OCI-LY7 (cell line): ENCODE measurements at places on chromosomes 12 and 14. TPM values are rescaled to one million over a fixed set of nuclear protein-coding genes. Genes with fewer than 3 reads are reported as not detected.

GRCh38 chr12:89589753-89590152, 63.9 kb upstream of the POC1B start:
- DNase-seq = no peak

DNA sequence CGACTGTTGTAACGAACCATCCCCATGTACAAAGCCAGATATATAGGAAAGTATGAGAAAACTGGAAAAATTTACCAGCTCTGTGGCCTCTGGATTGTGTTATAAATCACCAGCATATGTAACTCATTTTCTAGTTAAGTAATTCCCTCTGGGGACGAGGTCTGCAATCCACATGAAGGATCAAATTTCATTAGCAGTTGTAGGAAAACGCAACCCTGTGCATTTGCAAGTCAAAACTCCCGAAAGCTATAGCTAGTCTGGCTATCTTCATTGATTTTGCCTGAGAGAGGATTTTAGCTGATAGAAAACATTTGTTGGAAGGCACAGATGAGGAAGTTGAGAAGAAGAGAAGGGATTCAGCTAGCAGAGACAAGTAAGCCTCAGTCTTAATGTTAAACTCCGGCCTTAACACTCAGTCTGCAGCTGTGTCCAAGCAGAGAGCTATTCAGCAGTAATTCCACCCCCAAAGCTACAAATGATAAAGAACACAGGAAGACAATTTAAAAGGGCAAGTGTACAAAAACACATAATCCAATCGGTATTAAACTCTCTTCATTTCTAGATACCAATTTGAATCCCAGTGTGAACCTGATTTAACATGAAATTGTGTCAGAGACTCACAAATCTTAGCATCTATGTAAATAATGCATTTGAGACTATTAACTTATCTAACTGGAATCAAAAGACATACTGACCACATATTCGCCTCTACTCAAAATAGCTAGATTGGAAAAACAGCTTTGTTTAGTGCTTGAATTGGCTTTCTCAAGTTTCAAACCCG, 54.2 kb upstream of the CERS5 start:
- peak; percentile 67 for DNase-seq

GRCh38 chr14:64194404-64194803, 99.8 kb downstream of the ESR2 start:
- DNase-seq = no peak

- DNase-seq = no peak
Measured at GRCh38 chr12:63325757-63326156, 174.8 kb upstream of the AVPR1A start.

DNA sequence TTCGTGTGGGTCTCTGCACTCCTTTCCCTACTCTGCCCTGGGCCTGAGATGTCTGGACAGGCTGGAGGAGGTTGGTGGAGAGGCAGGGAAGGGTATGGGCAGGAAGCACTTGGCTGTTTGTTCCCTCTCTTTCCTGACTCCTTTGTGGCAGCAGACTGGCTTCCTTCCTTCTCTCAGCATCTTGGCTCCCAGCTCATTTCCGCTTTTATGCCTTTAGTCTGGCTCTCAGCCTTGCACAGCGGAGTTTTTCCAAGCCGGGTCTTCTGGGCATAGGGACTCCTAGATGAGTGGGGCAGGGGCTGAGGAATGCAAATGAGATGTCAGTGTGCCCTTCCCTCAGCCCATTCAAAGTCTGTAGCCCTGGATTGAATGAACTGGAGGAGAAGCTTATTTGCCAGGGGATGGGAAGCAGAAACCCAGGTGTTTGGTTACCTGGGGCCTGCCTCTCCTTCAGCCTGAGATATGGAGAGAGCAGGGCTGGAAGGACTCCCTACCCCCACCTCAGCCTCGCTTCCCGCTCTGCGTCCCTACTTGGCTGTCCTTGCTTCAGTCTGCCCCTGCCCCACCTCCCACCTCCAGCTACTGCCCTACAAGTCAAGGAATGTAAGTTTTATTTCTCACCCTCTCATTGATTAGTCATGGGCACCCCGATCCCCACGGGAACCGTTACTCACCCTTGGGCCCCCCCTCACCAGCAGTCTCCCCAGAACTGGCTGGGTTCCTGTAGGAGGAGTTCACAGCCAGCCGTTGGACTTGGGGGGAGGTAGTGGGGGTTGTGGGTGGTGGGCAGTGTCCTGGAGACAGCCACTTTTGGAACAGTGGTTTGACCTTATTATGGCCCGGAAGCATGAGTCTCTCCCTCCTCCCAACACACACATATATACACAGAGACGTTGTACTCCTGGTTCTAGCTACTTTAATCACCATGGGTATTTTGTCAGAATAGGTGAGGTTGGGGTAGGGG, 9.3 kb upstream of the ITGA5 start:
- no peak for DNase-seq

The P2RX7 gene
- 0.26 and 0.48 TPM in 2 replicates for total RNA-seq

GRCh38 chr12:113116875-113117274, 18.7 kb downstream of the RASAL1 start:
- no peak for DNase-seq

The PLXNC1 gene
- total RNA-seq = 8.0 and 9.1 TPM in 2 replicates

DNA sequence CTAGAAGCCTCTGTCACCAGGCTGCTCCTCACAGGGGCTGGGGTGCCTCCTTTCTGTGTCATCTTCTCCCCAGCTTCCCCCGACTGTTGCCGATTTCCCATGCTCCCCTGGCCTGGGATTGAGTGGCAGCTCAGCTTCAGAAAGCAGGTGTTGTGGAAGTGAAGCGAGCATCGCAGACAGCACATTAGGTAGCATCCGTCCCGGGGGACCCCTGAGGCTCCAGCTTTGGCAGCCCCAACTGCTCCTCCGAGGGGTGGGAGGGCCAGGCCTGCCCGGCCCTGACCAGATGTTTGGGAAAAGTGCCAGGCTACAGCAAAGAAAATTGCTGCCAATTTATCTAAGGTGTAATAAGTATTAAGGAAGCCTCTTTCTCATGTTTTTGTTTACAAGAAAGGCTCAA, 1045.6 kb downstream of the BCL11B start:
- no peak for DNase-seq

The CLEC2B gene
- total RNA-seq = 1.8 and 2.2 TPM in 2 replicates

GRCh38 chr14:95463171-95463901, 53.1 kb downstream of the SYNE3 start:
- DNase-seq = peak; percentile 86

DNA sequence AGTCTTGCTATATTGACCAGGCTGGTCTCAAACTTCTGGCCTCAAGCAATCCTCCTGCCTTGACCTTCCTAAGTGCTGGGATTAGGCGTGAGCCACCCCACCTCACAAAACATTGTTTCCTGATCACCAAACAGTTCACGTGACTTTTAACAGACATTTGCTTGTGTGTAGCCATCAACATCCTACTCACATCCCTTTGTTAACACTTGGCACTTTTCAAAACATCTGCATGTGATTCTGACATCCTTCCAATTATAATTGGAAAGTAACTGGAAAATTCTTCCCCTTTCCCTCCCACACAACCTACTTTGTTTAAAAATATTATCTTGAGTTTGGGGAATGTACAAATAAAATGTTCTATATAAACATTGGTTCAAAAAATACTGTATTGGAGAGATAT, 317.9 kb downstream of the PCNX1 start:
- DNase-seq = no peak

The SELPLG gene
- 21.0 and 25.3 TPM in 2 replicates for total RNA-seq

DNA sequence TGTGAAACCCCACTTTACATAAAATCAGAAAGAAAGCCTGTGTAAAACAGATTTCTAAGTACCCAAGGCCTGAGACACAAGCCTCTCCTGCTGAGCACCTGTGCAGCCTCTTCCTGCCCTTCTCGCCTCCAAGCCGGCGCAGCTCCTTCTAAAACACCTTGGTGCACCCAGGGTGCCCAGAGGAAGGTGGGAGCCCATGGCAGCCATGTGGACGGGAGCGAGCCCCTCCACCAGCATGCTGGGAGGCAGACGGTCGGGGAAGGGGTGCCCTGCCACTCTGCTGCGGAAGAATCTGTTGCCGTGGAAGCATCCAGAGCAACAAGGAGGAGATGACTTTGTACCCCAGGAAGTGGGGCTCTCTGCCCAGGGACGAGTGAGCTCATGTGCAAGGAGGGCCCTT, 103.1 kb upstream of the C14orf180 start:
- DNase-seq = no peak

GRCh38 chr12:20140751-20141150, 227.6 kb upstream of the PDE3A start:
- no peak for DNase-seq

DNA sequence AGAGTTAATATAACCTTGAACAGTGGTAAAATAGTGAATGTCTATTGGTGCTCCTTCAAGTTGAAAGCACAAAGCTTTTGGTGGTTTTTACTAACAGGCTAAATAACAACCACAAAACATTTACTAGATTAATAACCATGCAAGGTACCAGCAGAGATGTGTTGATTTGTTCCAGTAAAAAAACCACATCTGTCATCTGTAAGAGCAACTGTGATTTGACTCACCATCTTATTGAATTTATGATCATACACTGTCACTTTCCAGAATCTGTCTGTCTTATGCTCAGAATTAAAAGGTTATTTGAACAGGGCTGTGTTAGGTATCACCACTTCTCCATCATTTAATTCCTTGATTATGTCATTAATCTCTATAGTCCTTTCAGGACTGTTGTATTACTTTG, 107.0 kb upstream of the PTHLH start:
- DNase-seq = no peak

DNA sequence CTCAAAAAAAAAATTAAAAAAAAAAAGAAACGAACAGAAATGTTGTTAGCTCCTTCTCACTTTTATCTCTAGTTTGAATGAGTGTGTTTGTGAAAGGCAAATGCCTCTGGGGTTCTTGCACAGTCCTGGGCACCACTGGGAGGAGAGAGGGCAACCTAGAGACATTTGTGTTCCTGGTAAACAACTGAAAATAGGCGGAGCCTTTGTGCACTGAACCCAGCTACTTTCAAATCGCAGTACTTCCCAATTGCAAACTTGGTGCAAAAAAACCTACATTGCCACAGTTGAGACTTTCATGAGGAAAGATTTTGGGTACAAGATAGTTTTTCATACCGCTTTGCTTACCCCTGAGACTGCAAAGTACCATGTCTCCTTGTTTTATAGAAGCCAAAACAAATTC, 430.0 kb downstream of the ZFP36L1 start:
- peak; percentile 58 for DNase-seq

The TAS2R14 gene
- total RNA-seq = 2.4 and 2.8 TPM in 2 replicates

DNA sequence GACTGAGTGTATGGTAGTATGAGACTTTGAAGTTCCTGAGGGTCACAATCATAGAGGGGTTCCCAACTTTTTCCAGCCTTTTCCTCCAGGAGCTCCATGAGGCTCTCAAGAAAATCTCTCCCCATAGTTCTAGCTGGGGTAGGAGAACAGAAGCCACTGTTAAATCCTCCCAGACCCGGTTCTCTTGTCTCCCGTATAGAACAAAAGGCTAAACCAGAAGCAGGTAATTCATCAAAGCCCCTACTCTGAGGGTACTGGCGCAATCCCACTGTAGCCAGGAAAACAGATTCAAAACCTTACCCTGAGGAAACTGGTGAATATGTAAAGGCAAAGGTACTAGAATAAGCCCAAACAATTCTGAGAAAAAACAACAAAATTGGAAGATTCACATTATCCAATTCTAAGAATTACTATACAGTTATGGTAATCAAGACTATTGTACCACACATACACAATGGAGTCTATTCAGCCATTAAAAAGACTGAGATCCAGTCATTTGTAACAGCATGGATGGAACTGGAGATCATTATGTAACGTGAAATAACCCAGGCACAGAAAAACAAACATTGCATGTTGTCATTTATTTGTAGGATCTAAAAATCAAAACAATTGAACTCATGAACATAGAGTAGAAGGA, 20.5 kb downstream of the OR8S1 start:
- no peak for DNase-seq

The LTA4H gene
- total RNA-seq = 120 and 122 TPM in 2 replicates

- no peak for DNase-seq
Measured at GRCh38 chr12:43306066-43306465, 245.9 kb downstream of the ADAMTS20 start.

The HPD gene
- not detected in 2 replicates for total RNA-seq

The SETD1B gene
- total RNA-seq = 22.5 and 24.3 TPM in 2 replicates

GRCh38 chr14:90660865-90661570, 155.2 kb downstream of the TTC7B start:
- DNase-seq = no peak

- no peak for DNase-seq
Measured at GRCh38 chr12:94418517-94418916, 41.1 kb downstream of the CEP83 start.

The NANOG gene
- not detected in 2 replicates for total RNA-seq

GRCh38 chr12:50248411-50248810, 34.9 kb downstream of the LIMA1 start:
- no peak for DNase-seq

GRCh38 chr12:12282761-12283425, 16.0 kb upstream of the LRP6 start:
- no peak for DNase-seq

The ENDOU gene
- 0.55 TPM in 1 of 2 replicates, not detected in the other for total RNA-seq

- DNase-seq = no peak
Measured at GRCh38 chr12:74820324-74820723, 282.7 kb downstream of the ATXN7L3B start.

The SPIC gene
- not detected in 2 replicates for total RNA-seq

GRCh38 chr12:84919271-84919670, 6.7 kb upstream of the SLC6A15 start:
- DNase-seq = no peak

- DNase-seq = no peak
Measured at GRCh38 chr14:89040080-89040459, 215.6 kb downstream of the TTC8 start.

DNA sequence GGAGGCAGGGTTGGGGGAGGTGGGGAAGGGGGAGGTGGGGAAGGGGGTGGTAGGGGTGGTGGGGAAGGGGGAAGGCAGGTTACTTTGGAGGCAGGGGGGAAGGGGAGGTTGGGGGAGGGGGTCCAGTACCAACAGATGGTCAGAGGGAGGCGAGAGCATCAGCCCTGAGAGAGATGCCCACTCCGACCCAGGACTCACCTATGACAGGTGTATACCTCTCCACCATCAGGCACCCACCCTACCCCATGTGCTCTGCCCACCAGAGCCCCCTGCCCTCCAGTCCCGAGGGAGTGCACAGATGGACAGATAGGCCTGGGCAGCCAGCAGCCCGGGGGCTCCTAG, 18.6 kb downstream of the JAG2 start:
- no peak for DNase-seq

DNA sequence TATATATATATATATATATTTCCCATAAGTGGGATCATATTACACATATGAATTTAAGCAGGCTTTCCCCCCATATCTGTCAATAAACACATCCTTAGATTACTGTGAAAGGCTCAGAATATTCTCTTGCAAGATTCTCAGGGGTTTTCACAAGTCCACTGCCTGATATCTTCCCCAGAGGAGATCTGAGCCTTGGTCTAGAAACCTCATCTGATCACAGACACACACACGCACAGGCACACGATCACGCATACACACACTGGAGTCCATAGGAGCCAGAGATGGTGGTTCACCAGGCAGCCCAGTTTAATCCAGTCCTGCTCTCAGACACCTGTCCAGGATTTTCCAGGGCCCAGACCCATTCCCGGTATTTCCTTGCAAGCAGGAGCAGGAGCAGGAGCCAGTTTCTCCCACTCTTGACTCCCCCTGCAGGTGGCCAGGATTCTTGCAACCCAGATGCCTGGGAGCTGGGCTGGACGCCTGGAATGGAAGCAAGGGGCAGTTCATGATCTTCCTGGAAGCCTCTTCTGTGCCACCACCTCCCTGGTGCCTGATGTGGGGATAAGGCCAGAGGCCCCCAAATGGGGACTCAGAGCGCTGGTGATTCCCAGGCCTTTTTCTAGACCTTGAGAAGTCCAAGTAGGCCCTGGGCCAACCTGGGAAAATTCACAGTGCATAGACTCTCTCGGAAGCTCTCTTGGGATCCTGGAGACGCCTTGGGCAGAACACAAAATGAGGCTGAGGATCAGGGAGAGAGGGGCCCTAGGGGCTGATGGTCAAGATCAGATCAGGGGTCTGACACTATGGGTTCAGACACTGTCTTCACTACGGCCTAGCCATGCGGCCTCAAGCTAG, 16.5 kb upstream of the KRT78 start:
- peak; percentile 25 for DNase-seq
